ENCODE measurements at places on chromosomes 7 and 10. TPM values are rescaled to one million over a fixed set of nuclear protein-coding genes. Genes with fewer than 3 reads are reported as not detected.
A peak's percentile ranks its signal among the peaks of the same experiment; 100 is the strongest.

DNA sequence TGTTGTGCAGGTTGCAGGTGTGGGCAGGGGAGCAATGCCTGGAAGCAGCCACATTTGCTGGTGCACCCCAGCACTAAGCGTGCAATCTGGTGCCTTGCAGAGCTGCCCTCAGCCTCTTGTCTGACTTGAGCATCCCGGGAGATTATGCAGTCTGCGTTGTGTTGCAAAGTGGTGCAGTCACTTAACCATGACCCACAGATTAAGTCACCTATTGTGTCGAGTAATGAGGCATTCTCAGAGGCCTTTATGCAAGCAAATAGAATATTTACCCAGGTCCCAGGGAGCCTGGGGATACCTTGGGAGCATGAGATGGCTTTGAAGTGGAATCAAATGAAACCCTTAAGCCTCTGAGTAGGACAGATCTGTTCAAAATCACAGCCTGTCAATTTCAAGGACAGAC lies 529.0 kb downstream of the TYW1 start:
- no peak for DNase-seq

GRCh38 chr7:149823191-149823630 lies 15.0 kb upstream of the ZNF862 start:
- no peak for DNase-seq

DNA sequence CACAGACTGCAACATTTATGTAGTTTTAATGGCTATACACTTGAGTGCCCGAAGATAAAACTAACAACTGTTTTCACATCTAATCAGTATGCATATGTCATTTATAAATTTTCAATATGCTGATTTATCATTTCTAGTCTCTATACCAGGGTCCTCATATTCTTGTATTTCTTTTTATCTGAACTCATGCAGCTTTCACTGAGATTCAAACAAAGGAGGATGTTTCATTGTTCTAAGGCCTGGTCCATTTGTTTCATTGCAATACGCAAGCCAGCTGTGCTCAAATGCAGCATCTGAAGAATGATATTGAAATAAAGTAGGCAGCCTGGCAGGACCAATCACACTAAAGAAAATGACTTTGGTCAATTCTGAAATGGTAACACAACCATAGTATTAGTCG lies 31.7 kb downstream of the MAGI2 start:
- no peak for DNase-seq

GRCh38 chr7:67406976-67407375 lies 410.3 kb downstream of the TYW1 start:
- DNase-seq, result peak; percentile 14

DNA sequence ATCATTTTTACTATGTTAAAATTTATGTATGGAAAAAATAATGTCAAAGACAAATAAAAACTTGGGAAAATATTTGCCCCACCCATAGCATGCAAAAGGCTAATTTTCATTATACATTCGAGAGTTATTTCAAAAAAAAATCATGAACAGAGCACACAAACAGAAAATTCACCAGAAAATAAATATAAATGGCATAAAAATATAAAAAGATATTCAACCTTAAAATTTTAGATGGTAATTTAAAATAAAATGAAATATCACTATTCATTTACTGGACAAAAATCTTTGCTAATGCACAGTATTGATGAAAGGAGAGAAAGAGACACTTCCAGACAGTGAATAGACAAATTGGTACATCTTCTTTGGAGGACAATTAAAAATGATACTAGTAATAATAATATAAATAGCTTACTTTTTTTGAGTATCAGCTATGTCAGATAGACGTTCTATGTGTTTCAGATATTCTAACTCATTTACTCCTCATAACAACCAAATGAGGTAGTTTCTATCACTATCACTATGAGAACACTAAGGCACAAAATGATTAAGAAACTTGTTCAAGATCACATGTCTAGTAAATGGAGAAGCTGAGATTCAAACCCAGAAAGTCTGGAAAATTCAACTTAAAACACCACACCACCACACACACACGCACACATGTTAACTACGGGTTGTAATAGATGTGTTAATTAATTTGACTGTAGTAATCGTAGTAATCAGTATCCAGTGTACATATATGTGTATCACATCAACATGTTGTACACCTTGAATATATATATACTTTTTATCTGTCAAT lies 63.0 kb downstream of the CCDC71L start:
- no peak for DNase-seq

GRCh38 chr10:35391153-35391953 lies 55.0 kb downstream of the CCNY start:
- no peak for DNase-seq

DNA sequence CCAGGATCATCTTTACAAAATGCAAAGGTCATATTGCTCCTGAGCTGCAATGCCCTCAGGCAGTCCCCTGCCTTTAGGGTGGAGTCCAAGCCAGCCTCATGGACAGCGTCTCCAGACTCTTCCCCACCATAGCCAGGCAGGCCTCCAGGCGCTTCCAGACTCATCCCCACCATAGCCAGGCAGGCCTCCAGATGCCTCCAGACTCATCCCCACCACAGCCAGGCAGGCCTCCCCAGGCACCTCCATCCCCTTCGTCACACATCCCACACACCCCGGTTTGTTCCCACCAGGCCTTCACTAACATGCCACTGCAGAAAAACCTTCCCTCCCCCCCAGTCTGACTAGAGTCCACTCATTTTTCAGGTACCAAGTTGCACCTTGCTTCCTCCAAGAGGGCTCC lies 70.1 kb downstream of the PTPRN2 start:
- DNase-seq, result no peak

- no peak for DNase-seq
Observed at GRCh38 chr7:17103984-17104383, 194.5 kb upstream of the AHR start.

- DNase-seq, result no peak
Observed at GRCh38 chr7:11831156-11831735, 752 bp downstream of the THSD7A start.

GRCh38 chr7:50405221-50405620 lies 44.9 kb downstream of the FIGNL1 start:
- no peak for DNase-seq

GRCh38 chr10:63265222-63265617 lies 132.1 kb downstream of the NRBF2 start:
- no peak for DNase-seq

DNA sequence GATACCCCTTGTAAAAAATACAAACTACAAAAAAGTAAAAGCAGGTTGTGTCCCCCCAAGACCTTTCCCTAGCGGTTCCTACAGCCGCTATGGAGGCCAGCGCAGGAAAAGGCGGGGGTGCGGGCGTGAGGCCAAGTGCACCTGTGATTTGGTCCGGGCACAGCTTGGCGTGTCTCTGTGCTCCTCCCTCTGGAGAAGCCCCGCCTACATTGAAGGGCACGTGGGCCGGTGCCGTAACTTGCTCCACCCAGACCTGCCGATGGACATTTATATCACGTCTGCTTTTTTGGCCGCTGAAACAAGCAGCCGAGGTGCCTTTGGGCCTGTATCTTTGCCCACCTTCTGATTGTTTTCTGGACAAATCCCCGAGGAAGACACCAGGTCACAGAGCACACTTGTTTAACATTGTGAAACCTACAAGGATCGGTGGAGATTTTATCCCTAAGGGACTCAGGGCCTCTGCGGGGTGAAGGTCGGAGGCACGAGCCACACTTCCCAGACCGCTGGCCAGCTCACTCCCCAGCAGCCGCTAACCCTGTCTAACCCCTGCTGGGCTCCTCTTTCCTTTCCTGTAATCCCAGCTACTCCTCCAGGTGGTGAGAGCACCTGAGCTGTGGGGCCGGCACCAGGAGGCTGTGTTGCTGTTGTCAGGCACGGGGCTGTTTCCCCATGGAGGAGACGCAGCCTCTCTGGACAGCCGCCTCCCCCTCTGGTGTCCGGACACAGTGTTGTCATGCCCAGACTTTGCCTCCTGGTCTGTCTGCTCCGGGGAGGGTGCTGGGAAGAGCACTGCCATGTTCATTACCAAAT lies 18.8 kb upstream of the INPP5A start:
- DNase-seq, result peak; percentile 63

DNA sequence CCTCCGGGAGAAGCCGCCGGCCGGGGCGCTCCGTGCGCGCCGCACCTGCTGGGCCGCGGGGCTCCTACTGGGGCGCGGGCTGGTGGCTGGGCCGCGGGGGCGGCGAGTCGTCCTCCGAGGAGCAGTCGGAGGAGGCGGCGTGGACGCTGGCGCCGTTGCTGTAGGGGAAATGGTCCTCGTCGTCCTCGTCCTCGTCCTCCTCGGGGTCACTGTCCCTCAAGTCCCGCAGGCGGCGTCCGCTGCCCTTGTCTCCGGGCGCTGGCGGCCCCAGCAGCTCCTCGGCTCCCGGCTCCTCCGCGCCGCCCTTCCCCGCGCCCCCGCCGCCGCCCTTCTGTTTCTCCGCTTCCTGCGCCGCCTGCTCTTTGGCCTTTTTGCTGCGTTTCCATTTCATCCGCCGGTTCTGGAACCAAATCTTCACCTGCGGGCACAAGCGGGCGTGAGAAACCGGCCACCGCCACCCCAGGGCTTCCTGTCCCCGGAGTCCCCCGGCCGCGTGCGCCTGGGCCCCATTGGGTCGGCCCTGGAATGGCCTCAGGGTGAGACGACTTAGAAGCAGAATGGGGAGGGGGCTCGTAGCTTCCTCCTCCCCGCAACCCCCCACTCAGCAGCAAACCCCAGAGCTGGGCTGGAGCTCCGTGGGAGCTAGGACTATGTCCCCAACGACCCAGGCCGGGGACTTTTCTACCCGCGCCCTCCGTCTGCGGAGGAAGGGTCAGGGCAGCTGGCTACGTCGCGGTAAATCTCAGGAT lies 4.8 kb downstream of the MNX1 start:
- DNase-seq, result no peak

DNA sequence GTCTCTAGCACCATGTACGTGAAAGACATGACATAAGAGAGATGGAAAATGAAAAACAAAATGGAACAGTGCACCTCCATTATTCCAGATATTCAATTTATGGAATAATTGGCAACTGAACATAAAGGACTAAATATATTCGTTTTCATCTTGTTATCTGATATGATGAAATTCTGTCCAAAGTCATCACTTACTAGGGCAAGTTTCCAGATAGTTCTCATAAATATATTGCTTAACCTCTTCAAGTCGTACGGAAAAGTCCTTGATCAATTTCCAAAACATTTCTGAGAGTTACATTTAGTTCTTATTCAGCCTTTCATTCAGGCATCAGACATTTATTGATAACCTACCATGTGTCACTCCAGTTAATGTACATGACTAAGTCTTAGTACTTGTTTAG lies 185.2 kb downstream of the HGF start:
- no peak for DNase-seq

DNA sequence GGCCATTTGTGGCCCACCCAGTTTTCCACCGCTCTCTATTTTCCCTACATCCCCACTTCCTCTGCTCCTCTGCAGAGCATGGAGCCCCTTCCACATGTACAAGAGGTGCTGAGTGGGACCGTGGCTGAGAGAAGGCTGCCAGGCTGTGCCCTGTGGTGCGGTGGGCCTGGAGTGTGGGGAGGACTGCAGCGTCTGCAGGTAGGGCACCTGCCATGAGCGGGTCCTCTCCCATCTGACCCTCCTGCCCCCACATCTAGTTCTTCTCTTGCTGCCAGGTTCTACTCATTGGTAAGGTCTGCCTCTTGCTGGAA lies 145.6 kb upstream of the FAM20C start:
- peak; percentile 3 for DNase-seq

DNA sequence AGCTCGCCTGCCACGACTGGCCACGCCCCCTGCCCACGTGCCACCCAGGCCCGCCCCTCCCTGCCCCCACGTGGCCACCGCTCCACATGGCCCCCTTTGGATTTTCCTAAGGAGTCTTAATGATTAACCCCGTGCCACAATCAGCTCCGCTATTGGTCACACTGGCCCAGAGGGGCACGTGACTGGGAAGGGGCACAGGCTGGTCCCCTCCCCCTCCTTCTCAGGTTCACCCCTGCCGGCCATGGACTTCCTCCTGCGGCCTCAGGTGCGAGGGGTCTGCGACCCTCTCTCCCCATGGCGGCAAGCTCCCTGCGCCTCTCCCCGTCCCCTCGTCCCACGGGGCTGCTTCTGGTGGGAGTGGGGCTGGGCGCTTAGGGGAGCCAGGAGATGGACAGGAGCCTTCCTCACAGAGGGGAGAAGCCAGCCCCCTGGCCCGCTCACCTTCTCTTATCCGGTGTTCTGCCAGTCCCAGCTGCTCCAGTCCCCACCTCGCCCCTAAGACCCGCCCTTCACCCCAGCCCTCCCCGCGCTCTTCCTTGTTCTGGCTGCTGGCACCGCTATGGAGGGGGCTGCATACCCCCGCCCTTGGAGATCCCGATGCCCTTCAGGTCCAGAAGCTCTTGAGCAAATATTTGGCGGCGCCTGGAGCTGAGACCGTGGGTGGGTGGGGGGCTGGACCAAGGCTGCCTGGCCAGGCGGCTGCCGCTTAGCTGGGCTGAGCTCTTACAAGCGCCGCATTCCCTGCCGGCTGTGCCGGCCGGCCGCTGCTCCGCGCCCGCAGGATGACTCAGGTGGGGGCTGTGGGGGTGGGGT lies 3.2 kb downstream of the SLC4A2 start:
- peak; percentile 62 for DNase-seq

- DNase-seq, result no peak
Observed at GRCh38 chr10:31083765-31084184, 52.1 kb upstream of the ZNF438 start.

DNA sequence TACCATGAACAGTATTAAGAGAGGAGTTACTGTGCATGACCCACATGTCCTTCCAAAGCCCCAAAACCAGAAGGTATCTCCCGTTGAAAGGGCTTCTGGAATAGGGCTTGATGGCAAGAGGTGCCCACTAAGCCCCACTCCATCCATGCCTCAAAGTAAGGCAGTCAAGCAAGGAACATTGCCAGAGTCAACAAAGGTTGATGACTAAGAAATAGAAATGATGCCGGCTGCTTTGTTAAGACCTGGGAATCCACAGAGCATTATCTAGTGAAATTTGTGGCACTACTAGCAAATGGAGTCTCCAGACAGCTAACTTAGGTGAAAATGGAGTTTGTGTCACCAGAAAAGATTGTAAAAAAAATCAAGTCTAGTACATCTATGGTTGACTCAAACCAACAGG lies 6.2 kb downstream of the SFR1 start:
- DNase-seq, result no peak

DNA sequence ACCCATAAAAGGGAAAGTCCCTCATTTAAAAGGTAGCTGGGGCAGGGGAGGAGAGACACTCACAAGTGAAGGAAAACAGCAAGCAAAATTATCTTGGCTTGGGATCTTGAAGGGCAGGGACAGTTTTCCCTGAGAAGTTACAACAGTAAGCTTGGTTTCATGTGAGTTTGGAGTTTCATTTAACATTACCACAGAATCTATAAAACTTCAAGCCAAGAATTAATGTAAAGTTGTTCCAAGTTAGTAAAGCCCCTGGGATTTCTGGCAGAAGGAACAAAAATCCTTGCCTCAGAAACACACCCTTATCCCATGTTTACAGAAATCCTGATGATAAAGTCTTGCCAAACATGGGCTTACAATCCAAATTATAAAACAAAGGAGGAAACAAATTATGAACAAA lies 19.2 kb downstream of the CRPPA start:
- DNase-seq, result no peak

- no peak for DNase-seq
Observed at GRCh38 chr10:57786850-57787750, 480.6 kb downstream of the IPMK start.

GRCh38 chr7:40077849-40078248 lies 56.6 kb downstream of the MPLKIP start:
- no peak for DNase-seq

- no peak for DNase-seq
Observed at GRCh38 chr7:45221896-45222604, 64.5 kb downstream of the RAMP3 start.

Gene HTR7
- total RNA-seq, result 0.29 TPM

Gene NCF1
- 21.0 TPM for total RNA-seq

Gene NXPH1
- not detected for total RNA-seq

Gene EPO
- total RNA-seq, result not detected

Gene MPP7
- total RNA-seq, result 9.1 TPM

Data from uterus (tissue), 4 donors.